ENCODE measurements at places on chromosomes 5 and 9.

- no peak for DNase-seq
Observed at GRCh38 chr5:112552791-112553190, 133.7 kb upstream of the EPB41L4A start.

DNA sequence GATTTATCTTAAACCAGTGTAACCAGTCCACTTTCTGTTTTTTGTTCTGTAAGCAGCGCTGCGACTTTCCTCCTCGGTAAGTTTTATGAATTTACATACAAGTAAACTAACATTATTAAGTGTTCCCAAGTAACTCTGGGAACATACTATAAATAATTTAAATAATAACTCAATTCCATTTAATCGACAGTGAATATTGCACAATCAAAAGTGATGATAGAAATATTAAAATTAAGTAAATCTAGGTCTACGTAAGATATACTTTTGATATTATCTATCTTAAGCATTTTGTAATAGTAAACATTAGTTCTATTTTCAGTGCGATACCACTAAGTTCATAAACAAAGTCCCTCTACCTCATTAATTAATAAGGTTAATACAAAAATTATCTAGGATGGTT lies 7.8 kb downstream of the NFIB start:
- DNase-seq: no peak

GRCh38 chr9:134972140-134972539 lies 54.4 kb upstream of the FCN1 start:
- no peak for DNase-seq

GRCh38 chr5:105350486-105351140 lies 1788.0 kb upstream of the NUDT12 start:
- no peak for DNase-seq

GRCh38 chr9:89405826-89406225 lies 87.5 kb downstream of the SECISBP2 start:
- peak; percentile 80 for DNase-seq

GRCh38 chr5:32953694-32954093 lies 242.6 kb downstream of the NPR3 start:
- no peak for DNase-seq

DNA sequence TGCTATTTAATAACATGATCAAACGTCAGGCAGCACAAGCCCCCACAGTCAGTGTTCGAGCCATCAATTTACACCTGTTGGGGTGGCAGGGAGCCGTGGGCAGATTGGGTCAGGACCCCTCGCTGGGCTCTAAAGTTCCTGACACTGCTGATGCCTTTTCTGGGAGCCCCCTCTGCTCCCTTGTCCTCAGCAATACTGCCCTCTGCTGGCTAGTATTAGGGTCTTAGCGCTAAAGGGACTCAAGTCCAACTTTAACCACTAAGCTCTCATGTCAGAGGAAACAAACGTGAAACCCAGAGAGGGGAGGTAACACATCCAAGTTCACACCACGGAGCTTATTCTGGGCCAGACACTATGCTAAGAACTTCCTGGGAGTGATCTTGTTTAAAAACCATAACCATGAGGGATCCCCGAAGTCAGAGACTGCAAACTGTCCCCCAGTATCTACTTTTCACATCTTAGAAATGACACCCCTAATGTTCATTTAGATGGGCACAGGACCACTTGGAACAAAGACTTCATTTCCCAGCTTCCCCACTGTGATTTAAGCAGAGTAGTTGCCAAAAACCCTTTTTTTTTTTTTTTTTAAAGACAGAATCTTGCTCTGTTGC lies 20.4 kb downstream of the ANKS6 start:
- DNase-seq: peak; percentile 82

- no peak for DNase-seq
Observed at GRCh38 chr5:172211676-172212075, 17.7 kb downstream of the EFCAB9 start.

Measured in GM13976 (cell line).